ENCODE measurements at places on chromosomes 16 and 17.

DNA sequence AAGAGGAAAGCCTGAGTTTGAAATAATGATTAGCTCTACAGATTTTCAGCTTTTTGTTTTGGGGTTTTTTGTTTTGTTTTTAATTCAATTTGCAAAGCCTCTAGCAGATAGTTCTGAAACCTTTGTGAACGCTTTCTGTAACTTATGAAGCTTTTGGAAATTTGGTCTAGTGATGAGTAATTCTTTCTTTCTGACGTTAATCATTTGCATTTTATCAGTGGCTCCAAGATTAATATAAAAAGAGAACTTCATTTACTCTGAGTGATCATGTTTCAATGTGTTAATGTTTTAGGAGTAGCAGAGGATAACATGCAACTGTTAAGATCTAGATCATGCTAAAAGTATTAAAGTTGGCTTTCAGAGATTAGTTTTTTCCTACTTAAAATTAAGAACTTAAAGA, 160.3 kb upstream of the TBX2 start:
- no peak for DNase-seq

DNA sequence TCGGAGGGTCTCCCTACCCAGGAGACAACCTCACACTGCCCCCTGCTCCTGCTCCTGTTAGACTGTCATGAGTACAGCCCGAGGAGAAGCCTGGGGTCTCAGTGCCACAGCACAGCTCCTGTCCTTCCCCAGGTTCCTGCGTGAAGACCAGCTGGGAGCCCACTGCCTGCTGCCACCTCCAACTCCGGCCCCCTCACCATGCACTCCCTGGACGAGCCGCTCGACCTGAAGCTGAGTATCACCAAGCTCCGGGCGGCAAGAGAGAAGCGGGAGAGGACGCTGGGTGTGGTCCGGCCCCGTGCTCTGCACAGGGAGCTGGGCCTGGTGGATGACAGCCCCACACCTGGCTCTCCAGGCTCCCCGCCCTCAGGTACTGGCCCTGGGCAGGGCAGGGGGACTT, 16.2 kb downstream of the GLIS2 start:
- DNase-seq: no peak

- DNase-seq: no peak
Measured at GRCh38 chr17:13597723-13598347, 3.9 kb downstream of the HS3ST3A1 start.

DNA sequence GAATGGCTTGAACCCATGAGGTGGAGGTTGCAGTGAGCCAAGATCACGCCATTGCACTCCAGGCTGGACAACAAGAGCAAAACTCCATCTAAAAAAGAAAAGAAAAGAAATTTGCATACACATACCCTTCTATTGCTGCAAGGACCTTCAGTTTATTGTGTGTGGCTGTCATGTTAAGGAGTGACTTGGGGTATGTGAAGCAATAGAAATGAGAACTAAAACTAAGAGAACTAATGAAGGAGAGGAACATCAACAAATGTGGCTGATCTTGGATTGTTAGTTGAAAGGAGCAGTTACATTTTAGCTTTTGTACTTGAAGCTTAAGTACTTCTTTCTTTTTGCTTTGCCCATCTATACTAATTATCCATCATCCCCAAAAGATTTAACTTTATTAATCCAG, 12.7 kb upstream of the NSRP1 start:
- DNase-seq: no peak

- DNase-seq: no peak
Measured at GRCh38 chr16:28011971-28012445, 51.5 kb downstream of the GSG1L start.

DNA sequence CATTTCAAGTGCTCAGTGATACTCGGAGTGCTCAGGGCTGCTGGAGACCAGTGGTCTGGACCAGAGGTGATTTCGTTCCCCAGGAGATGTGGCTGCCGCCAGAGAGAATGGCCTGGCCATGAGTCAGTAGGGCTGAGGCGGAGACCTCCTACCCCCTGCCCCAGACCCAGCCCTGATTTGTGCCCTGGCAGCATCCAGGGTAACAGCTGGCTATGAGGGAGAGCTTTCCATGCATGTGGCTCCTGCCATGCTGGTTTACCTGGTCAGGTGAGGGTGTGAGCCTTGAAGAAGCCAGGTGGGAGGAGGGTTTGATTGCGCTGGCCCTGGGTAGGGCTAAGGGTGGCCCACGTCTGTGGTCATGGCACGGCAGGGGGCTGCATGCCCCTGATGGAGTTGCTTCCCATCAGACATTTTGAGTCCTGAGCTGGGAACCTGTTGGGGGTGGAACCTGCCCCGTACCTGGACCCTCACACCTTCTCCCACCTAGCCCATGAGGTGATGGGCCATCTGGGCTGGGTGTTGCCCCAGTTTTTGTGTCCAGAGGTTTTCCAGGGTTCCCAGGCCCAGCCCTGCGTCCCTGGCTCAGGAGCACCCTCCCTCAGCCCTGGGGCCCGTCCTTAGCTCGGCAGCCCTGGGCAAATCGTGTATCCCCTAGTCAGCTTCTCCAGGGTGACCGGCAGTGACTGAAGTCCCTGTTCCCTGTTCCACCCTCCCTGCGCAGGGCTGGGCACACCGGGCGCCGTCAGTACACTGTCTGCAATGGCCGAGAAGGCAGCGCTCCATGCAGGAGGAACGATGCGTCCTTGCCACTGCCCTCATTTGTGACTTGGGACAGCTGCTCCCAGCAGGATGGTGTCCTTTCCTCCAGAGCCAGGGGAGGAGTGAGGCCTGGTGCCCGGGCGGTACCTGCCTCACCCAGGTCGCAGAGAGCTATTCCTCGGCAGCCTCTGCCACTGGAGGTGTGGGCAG, 9.0 kb upstream of the CSNK1D start:
- no peak for DNase-seq

DNA sequence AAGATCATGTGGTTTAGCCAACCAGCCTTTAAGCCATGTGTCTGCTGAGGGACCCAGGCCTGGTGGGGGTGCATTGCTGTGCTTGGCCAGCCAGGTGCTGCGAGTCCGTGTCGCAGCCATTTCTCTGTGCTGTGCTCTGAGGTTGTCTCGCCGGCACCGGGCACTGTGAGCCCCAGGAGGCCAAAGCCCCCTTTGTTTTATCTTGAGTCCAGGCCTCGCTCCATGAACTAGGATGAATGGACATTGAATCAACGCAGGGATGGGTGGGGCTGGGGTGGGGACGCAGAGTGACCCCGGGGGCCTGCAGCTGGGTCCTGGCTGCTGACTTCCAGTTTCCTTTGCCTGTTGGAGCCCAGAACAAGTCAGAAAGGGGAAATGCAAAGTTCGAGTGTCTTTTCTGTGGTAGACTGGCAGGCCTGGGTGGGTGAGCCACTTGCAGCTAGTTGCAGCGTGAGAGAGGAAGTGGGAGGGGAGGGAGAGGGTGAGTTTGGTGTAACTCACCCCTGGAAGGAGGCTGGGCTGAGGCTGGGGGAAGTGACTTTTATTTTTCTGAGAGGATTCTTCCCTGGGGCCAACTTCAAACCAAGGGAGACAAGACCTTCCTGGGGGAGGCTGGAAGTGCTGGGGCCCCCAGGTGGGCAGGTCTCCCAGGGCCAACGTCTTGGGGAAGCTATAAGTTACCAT, 324.7 kb downstream of the SEC14L1 start:
- DNase-seq: no peak

DNA sequence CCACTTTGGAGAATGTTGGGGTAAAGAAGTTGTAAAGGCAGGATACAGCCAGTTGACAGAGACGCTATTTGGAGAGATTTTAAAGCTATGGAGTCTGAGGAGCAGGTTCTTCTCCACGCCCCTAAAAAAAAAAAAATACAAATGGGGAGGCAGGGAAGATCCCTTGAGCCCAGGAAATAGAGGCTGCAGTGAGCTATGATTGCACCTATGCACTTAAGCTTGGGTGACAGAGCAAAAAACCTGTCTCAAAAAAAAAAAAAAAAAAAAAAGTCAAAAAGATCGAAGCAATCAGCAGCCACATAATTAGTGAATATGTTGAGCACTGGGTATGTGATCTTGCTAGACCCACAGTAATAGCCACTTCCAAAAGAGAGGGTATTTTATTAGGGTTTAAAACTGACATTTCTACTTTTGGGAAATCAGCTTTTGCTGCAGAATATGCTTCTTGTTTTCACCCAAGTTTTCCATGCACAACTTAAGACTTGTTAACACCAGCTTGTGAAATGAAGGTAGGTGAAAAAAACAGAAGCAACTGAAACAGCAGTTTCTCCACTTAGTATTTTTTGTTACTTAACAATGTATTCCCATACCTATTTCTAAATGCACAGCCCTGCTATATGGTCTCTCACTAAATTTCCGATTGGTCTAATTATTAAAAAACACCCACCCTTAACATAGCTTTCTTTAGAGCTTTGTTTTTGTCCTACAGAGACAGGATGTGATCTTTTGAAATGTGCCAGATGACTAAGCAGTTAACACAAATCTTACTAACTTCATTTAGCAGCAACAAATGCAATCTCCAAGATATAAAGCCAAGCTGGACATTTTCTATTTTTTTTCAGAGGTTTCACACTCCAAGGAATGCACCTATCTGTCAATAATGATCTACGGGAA, 2.5 kb upstream of the ARL6IP1 start:
- DNase-seq: no peak

- no peak for DNase-seq
Measured at GRCh38 chr17:55273579-55274354, 9.0 kb downstream of the HLF start.

DNA sequence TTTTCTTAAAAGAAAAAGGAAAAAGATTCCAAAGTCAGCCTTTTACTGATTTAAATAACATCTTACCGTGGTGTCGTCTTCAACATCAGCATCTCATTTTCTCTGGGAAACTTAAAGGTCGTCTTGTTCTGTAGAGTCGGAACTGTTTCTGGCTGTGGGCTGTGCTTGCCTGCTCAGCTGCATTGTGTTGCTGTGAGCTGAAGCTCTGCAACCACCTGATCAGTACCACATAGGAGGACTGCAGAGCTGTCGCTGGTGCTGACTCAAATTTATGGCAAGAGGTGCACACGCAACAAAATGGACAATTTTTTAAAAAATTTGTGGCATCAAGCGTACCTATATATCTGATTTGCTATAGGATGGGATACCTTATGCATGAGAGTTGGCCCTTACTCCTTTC, at the start of gene OMG:
TSS of gene OMG (minus strand) at position 150 of the 400 bp plus-strand sequence. CDS start 908 bp downstream, outside the sequence.
- no peak for DNase-seq

Data from NCI-H1048 (cell line).